ENCODE measurements at places on chromosomes 12 and 14. TPM values are rescaled to one million over a fixed set of nuclear protein-coding genes. Genes with fewer than 3 reads are reported as not detected.

GPR162 gene
- 3.7 TPM for total RNA-seq

KLHL33 gene
- total RNA-seq: 0.09 TPM

SDSL gene
- 9.6 TPM for total RNA-seq

PDE3A gene
- 3.7 TPM for total RNA-seq

C1R gene
- 850 TPM for total RNA-seq

TCHP gene
- 9.3 TPM for total RNA-seq

GSC gene
- total RNA-seq: 19.2 TPM

CCND2 gene
- 23.9 TPM for total RNA-seq

TFCP2 gene
- 8.4 TPM for total RNA-seq

GPR84 gene
- not detected for total RNA-seq

C12orf50 gene
- total RNA-seq: not detected

DCN gene
- total RNA-seq: 2,317 TPM

BHLHE41 gene
- 2.0 TPM for total RNA-seq

TAOK3 gene
- 13.2 TPM for total RNA-seq

LRFN5 gene
- total RNA-seq: 1.8 TPM

CD9 gene
- 30.1 TPM for total RNA-seq

RAB2B gene
- total RNA-seq: 16.3 TPM

SERPINA4 gene
- total RNA-seq: not detected

HOXC12 gene
- not detected for total RNA-seq

NRXN3 gene
- 2.2 TPM for total RNA-seq

TMEM119 gene
- total RNA-seq: 182 TPM

SMOC1 gene
- 2.4 TPM for total RNA-seq

TAS2R7 gene
- total RNA-seq: not detected

GALNT6 gene
- 0.58 TPM for total RNA-seq

JAG2 gene
- total RNA-seq: 0.12 TPM

SALL2 gene
- 8.5 TPM for total RNA-seq

RILPL1 gene
- total RNA-seq: 14.0 TPM

ART4 gene
- 0.26 TPM for total RNA-seq

SMIM41 gene
- total RNA-seq: 2.0 TPM

SLC39A5 gene
- not detected for total RNA-seq

GPX2 gene
- not detected for total RNA-seq

KRT3 gene
- not detected for total RNA-seq

Data from pericardium fibroblast (primary cell).